ENCODE measurements at places on chromosomes 3 and 15.

- DNase-seq, result no peak
Measured at GRCh38 chr3:23807424-23808015, 1.8 kb downstream of the UBE2E1 start.

DNA sequence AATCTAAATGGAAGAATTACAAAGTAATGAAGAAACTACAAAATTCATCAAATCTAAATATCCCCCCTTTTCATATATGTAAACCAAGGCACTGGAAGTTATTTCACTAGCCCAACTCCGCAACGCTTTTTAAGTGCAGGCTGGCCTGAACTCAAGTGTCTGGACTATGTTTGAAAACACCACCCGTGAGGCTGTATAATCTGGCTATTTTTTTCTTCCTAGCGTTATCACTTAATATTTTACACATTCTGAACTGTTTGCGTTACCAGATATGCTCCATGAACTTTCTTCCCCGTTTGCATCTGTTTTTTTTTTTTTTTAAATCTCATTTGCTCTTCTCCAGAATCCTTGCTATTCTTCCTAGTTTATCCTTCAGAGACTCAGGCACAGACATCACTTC, 619.5 kb upstream of the CBLB start:
- DNase-seq, result no peak

DNA sequence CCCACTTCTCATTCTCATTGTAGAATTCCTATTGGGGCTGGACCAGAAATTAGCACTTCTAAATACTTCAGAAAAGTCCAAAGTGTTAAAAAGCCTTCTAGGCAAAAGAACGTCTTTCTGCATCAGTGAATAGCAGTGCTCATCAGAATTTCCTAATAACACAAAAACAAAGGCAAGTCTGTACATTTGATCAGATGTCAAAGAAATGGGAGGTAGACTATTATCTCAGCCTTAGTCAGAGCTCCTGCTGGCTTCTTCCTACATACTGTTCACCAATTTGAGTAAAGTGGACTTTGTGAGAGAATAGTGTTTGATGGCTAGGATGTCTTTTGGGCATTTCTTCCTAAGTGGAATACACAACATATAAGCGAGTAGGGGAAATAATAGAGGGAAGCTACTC, 48.7 kb downstream of the FOXB1 start:
- DNase-seq, result no peak

GRCh38 chr3:151896246-151897012, 23.0 kb downstream of the SUCNR1 start:
- DNase-seq, result no peak

GRCh38 chr15:64017591-64018163, 28.6 kb downstream of the DAPK2 start:
- DNase-seq, result no peak

GRCh38 chr15:74206801-74207281, 4.3 kb upstream of the STRA6 start:
- DNase-seq, result no peak

GRCh38 chr3:188573291-188573940, 419.5 kb downstream of the LPP start:
- no peak for DNase-seq

- DNase-seq, result no peak
Measured at GRCh38 chr3:193791041-193792032, 198.3 kb downstream of the OPA1 start.

GRCh38 chr3:27721717-27722564, at the start of gene EOMES:
Gene EOMES (minus strand): TSS chr3:27722323. CDS start chr3:27722294, 29 bp downstream.
- peak; percentile 79 for DNase-seq

- DNase-seq, result no peak
Measured at GRCh38 chr3:183255348-183255730, 2.3 kb downstream of the B3GNT5 start.

DNA sequence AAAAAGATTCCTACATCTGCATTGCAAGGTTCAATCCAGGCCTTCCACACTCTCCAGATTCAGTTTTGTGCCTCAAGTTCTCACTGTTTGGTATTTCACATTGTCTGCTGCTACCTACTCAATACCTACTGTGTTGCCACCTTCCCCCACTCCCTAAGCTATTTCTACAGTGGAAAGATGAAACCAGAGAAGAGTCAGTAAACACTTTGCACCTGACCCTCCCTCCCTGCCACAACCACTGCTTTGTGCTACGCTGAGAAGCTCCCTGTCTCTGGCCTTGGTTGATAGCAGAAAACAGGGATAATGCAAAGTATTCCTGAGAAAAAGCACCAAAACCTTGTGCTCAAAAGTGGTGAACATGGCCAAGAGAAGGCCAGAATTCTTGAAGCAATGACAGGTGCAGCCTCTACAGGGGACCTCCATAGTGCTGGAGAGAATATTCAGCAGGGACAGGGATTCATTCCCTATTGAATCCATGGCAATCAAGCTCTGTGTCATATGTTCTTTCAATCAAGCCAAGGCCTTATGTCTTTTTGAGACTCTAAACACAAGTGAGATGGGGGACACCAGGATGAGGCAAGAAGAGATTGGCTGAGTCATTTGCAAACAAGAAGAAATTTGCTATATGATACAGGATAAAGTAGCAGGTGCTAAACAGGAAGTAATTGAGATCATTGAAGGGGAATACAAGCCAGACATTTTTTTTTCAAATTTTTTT, 83.5 kb upstream of the LIPC start:
- no peak for DNase-seq

- DNase-seq, result no peak
Measured at GRCh38 chr3:43221076-43221475, 65.3 kb upstream of the SNRK start.

DNA sequence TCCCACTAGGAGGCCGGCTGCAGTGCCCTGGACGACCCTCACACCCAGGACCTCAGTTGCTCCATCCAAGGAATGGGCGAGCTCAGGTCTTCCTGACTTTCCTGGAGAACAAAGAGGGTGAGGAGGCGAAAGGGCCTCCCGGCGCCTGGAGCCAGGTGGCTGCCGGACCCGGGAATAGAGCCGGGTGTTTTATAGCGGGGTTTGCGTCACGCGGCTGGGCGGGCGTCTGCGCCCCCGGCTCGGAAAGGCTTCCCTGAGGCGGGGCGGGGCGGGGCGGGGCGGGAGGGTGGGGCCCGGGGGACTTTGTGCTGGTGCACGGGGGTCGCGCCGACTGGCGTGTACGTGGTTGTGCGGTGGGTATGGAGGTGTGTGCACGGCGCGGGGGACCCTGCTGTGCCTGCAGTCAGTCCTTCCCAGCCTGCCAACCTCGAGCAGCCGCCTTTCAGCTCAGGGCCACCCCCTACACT, 4.6 kb upstream of the PRKCD start:
- DNase-seq, result no peak

- DNase-seq, result no peak
Measured at GRCh38 chr3:7973006-7973405, 528.6 kb upstream of the LMCD1 start.

DNA sequence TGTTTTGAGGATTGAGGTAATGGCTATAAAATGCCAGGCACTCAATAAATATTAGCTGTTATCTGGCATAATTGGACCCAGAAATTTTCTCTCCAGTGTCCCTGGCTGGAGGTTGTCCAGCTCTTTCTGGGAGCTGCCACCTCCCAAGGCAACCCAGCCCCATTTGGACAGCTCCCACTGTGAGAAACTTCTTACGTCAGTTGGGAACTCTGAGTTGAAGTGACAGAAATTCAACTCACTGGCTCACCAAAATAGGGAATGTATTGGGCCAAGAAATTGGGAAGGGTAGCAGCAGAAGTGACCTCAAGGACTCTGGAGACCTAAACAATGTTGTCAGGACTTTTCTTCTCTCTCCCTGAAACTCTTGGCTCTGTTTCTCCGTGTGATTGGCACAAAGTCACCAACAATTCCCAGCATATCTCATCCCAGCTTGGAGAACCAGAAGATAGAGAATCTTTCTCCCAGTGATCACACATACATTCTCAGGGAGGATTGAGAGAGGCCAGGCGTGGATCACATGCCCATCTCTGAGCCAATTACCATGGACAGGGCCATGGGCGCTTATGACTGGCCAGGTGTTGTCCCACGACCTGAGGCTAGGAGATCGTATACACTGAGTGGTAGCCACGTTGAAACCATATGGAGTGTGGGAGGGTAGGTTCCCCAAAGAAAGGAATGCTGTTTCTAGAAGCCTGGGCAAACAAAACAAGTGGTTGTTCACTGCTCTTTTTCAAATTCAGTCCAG, 22.5 kb upstream of the HCN4 start:
- no peak for DNase-seq

DNA sequence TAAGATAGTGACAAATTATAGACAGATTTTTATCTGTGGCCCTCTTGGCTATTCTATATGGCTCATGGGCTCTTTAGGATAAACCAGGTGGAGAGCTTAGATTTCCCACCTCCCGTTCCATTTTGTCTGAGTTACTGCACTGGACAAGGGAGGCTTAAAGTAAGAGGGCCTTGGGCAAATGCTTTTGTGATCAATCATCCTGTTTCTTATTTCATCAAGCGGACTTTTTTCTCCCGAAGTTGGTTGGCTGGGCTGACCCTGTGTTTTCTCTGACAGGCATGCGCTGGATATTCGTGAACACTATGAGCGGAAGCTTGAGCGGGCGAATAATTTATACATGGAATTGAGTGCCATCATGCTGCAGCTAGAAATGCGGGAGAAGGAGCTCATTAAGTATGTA, 33.4 kb downstream of the TMEM41A start:
- no peak for DNase-seq

DNA sequence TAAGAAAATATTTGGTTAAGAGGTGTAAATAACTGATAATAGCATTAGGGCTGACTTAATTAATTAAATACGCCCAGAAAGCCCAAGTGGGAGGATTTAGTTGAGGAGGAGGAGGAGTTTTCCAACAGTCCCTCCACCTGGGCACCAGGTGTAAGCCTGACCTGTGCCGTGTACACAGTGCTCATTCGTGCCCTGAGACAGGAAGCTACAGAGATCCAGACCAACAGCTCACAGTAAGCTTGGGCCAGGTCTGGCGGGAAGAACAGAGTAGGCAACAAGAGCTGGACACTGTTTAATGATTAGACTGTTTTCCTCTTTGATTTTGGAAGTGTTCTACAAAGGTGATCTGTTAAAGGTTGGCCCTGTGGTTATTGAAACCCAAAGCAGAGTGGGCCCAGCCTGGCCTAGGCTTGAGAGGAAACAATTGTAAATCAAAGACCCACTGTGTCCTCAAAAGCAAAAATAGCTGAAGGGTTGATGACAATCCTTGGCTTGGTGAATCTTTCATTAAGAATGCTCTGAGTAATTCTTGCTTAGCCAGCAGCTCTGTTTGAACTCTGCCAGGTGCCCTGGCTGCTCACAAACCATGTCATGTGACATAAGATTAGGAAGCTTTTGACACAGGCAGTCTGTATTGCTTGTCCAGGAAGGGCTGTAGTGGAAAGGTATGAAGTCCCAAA, 13.8 kb downstream of the SQOR start:
- no peak for DNase-seq
